ENCODE measurements at places on chromosomes 6 and 20. TPM values are rescaled to one million over a fixed set of nuclear protein-coding genes. Genes with fewer than 3 reads are reported as not detected.

DNA sequence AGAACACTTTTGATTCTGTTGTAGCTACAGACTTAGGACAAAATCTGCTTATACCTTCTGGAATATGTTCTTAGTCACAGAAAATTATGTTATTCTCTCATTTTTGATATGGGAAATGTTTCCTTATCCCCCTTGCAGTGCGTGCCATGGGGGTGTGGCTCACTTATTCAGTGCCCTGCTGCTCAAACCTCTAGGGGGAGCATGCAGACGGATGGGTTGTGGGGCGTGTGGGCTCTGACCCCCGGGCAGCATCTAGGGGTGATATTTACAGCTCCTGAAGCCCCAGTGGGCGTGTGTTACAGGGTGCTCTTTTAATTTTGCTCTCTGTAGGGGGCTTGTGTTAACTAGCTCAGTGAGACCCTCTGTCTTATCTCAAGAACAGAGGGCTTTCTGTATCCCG lies 61.3 kb upstream of the FERMT1 start:
- no peak overlapping the region for H3K27ac ChIP-seq
- H3K4me1 ChIP-seq, result no peaks in the 10 kb centered on the region
- H3K36me3 ChIP-seq, result no peaks in the 10 kb centered on the region

DNA sequence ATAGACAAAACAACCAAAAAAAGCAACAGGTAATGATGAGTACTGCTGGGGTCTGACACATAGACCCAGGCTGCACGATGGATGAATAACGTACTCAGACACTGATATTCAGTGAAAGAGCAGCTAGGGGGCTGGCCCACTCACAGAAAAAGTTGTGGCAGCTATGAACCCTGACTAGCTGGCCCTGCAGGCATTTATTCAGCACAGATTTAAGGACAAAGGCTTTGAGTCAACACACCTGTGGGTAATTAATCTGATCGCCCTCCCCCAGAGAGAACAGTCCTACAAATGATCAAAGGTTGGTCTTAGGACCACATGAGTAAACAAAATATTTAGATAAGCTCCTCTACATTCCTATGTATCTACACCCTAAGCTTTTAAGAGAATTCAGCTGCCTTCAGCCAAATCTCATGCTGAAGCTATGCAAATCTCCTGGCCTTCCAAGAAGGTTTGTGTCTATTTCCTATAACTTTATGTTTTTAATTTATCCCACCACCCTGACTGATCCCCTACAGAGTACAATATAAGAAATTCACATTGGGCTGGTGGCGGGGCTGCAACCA lies 81.7 kb upstream of the NXT1 start:
- H3K27ac ChIP-seq, result no peak overlapping the region
- no peak for DNase-seq
- no peak overlapping the region for H3K4me3 ChIP-seq
- no peaks in the 10 kb centered on the region for H3K36me3 ChIP-seq
- no peaks in the 10 kb centered on the region for H3K27me3 ChIP-seq
- H3K4me1 ChIP-seq, result no peaks in the 10 kb centered on the region

DNA sequence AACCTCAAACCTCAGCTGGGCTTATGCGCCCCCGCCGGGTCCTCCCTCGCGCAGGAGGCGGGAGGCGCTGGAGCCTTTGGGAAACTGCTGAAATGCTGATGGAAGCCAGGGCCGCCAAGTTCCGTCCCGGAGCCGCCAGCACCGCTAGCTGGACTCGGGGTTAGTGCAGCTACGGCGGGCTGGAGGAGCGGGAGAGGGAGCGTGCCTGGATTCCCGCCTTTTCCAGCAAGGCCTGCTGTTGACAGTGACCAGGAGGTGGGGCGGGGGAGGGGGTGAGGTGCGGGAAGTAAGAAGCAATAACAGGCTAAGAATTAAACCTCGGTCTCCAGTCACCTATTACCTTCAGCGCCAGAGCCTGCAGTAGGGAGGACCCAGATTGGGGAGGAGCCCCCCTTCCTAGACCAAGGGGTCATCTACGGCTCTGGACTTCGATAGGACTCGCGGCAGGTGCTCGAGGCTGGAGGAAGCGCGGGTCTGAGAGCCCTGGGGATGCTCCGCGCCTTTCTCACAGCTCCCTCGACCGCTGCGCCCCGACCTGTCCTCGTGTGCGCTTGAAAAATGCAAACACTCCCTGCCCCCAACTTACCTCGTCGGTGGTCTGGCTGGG lies 20.5 kb downstream of the COL9A1 start:
- no peak overlapping the region for H3K4me3 ChIP-seq
- no peak overlapping the region for H3K27ac ChIP-seq
- no peaks in the 10 kb centered on the region for H3K27me3 ChIP-seq
- H3K4me1 ChIP-seq, result no peaks in the 10 kb centered on the region
- no peaks in the 10 kb centered on the region for H3K36me3 ChIP-seq
- peak; percentile 81 for DNase-seq

- no peak for DNase-seq
- no peaks in the 10 kb centered on the region for H3K36me3 ChIP-seq
- no peak overlapping the region for H3K4me3 ChIP-seq
- peaks cover 10% of the 10 kb centered on the region for H3K4me1 ChIP-seq
- H3K27me3 ChIP-seq, result no peaks in the 10 kb centered on the region
Observed at GRCh38 chr6:75613056-75613501, 11.4 kb downstream of the SENP6 start.

DNA sequence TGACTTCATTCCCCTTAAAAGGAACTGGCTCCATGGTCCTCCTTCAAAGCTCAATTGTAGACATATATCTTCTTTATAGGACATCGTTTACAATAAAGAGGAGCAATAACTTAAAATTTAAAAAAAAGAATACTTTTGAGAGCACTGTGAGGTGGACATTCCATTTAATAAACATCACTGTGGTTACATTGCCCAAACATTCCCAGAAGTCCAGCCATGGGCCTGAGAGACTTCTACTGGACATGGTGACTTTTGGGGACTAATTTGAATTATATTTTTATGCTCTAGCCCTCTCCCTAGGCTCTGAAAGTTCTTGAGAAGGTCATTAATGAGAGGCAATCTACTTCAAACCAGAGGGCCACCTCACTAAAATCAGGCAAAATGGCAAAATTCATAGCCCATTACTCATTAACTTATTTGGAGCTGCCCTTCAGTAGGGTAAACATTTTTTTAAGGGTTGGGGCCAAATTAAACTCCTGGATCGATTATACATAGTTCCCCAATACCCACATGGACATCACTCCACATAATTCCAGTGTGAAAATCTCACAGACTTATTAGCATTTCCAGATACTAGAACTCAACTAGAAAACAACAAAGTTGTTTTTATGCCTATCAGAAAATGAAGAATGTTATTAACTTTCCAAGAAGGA lies 17.1 kb downstream of the ISM1 start:
- H3K4me1 ChIP-seq, result no peaks in the 10 kb centered on the region
- H3K27me3 ChIP-seq, result no peaks in the 10 kb centered on the region
- DNase-seq, result no peak
- H3K4me3 ChIP-seq, result no peak overlapping the region
- H3K36me3 ChIP-seq, result no peaks in the 10 kb centered on the region

- no peaks in the 10 kb centered on the region for H3K36me3 ChIP-seq
- no peak overlapping the region for H3K4me3 ChIP-seq
- no peaks in the 10 kb centered on the region for H3K27me3 ChIP-seq
Observed at GRCh38 chr20:50256577-50256976, 65.9 kb downstream of the CEBPB start.

- no peak for DNase-seq
- H3K27ac ChIP-seq, result no peak overlapping the region
- H3K36me3 ChIP-seq, result no peaks in the 10 kb centered on the region
- no peaks in the 10 kb centered on the region for H3K27me3 ChIP-seq
- no peaks in the 10 kb centered on the region for H3K4me1 ChIP-seq
- no peak overlapping the region for H3K4me3 ChIP-seq
Observed at GRCh38 chr6:32989368-32989767, 20.0 kb downstream of the HLA-DOA start.

GRCh38 chr6:123715006-123715863 lies 78.5 kb upstream of the TRDN start:
- no peaks in the 10 kb centered on the region for H3K4me1 ChIP-seq
- no peaks in the 10 kb centered on the region for H3K27me3 ChIP-seq

DNA sequence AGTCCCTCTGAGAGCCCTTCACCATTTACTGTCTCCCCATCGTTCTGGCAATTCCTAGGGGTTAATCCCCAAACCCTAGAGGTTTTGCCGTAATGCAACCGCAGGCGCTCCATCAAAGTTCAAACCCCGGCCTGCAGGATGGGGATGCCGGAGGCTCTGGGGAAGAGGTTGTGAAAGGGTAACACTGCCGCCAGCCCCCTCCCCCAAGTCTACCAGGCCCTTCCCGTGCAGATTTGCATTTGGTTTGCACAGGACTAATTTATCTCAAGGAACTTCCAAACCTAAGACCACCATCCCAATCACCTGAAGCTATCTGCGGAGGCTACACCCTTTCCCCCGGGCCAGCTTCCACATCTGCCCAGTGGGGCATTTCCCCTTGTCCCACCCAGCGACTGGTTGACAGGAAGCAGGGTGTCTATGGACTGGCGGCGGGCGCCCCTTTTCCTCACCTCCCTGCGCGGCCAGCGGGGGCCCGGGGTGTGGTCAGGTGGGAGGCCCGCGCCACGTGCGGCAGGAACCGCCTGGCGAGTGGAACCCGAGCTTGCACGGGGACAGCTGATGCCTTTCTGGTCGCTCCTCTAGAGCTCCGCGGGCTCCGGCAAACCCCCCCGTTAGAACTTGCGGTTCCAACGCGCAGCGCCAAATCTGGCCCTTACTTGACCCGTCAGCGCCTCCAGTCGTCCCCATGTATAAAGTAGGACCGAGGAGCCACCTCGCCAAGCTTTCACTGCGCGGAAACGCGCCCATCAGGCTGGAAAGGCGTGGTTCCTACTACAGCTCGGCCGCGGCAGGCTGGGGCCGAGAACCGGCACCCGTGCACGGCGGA lies 9.4 kb upstream of the SLC4A11 start:
- H3K27me3 ChIP-seq, result peaks cover 2% of the 10 kb centered on the region
- peak; percentile 77 for DNase-seq
- H3K36me3 ChIP-seq, result peaks cover 16% of the 10 kb centered on the region

GRCh38 chr6:160163425-160163824 lies 41.8 kb downstream of the SLC22A1 start:
- no peaks in the 10 kb centered on the region for H3K27me3 ChIP-seq
- H3K27ac ChIP-seq, result no peak overlapping the region
- H3K4me3 ChIP-seq, result no peak overlapping the region

DNA sequence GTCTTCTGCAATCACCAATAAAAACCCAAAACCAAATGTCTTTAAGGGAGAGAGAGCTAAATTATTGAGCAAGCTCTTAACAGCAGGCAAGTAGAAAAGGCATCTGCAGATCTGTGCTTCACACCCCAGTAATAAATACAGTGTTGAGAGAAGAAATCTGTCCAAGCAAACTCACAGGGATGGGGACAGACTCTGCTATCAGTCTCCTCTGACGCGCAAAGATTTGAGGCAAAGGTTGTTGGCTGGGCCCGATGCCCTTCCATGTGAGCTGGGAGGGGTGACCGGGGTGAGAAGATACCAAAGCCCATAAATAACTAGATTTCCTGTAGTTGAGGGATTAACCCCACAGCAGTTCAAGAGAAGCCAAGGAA lies 315.2 kb upstream of the SOX4 start:
- no peak for DNase-seq
- no peaks in the 10 kb centered on the region for H3K27me3 ChIP-seq
- no peak overlapping the region for H3K27ac ChIP-seq
- no peak overlapping the region for H3K4me3 ChIP-seq

- no peak overlapping the region for H3K27ac ChIP-seq
- no peak overlapping the region for H3K4me3 ChIP-seq
- no peak for DNase-seq
- no peaks in the 10 kb centered on the region for H3K27me3 ChIP-seq
- H3K4me1 ChIP-seq, result no peaks in the 10 kb centered on the region
- no peaks in the 10 kb centered on the region for H3K36me3 ChIP-seq
Observed at GRCh38 chr6:157229132-157229618, 94.1 kb downstream of the TMEM242 start.

- no peaks in the 10 kb centered on the region for H3K36me3 ChIP-seq
- H3K27me3 ChIP-seq, result no peaks in the 10 kb centered on the region
- H3K4me1 ChIP-seq, result peaks cover 32% of the 10 kb centered on the region
- no peak for DNase-seq
- H3K27ac ChIP-seq, result no peak overlapping the region
Observed at GRCh38 chr6:158030380-158031300, 49.0 kb downstream of the SYNJ2 start.

The BPIFB4 gene
- total RNA-seq, result not detected

The MYH7B gene
- 0.76 TPM for total RNA-seq

The NKX2-2 gene
- total RNA-seq, result not detected

The HMGN3 gene
- total RNA-seq, result 110 TPM

The PPP1R3D gene
- total RNA-seq, result 7.6 TPM

The GTSF1L gene
- not detected for total RNA-seq

The EPPIN gene
- total RNA-seq, result not detected

The MCCD1 gene
- total RNA-seq, result 3.5 TPM

The DLL1 gene
- total RNA-seq, result 11.9 TPM
